Erythroblast (primary cell): ENCODE measurements at places on chromosomes 6 and 20.

DNA sequence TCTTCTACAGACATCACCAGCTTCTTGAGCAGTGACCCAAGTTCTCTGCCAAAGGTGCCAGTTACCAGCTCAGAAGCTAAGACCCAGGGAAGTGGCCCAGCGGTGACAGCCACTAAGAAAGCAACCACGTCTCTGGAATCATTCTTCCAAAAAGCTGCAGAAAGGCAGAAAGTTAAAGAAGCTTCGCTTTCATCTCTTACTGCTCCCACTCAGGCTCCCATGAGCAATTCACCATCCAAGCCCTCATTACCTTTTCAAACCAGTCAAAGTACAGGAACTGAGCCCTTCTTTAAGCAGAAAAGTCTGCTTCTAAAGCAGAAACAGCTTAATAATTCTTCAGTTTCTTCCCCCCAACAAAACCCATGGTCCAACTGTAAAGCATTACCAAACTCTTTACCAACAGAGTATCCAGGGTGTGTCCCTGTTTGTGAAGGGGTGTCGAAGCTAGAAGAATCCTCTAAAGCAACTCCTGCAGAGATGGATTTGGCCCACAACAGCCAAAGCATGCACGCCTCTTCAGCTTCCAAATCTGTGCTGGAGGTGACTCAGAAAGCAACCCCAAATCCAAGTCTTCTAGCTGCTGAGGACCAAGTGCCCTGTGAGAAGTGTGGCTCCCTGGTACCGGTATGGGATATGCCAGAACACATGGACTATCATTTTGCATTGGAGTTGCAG, 15.2 kb downstream of the GTPBP2 start:
- DNase-seq, result no peak

GRCh38 chr6:111714416-111715270, 109.0 kb upstream of the TRAF3IP2 start:
- no peak for DNase-seq

DNA sequence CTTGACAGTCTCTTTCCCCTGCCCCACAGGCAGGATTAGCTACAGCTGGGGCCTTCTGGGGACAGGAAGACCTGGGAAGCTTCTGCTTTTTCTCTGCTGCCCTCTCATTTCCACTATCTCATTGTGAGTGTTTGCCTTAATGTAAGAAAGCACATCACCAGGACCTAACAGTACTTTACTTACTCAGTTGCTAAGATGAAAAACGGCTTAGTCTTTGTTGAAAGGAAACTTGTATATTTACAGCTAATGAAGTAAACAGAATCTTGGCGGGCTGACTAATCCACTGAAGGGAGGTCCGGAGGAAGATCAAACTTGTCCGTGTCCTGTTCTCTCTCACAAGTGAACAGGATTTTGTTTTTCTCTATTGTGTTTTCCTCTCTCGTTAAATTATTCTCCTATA, 128.6 kb downstream of the SOD2 start:
- DNase-seq, result no peak

GRCh38 chr6:12806796-12807195, 90.2 kb downstream of the PHACTR1 start:
- no peak for DNase-seq

DNA sequence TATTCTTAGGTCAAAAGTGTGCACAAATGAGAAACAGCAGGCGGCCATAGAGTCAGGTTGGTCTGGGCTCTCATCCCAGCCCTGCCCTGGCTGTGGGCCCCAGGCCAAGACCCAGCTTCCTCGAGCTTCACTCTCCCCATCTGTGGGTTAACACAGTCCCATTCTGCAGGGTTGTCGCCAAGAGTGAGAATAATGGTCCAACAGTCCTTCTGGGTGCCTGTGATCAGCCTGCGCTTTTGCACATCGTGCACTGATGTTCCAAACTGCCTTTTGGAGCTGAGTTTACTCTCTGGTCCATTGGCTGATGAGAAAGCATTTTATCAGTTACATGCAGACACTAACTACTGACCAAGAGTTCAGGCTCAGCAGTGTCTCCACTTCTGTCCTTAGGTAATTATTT, 82.6 kb downstream of the INSM1 start:
- no peak for DNase-seq

DNA sequence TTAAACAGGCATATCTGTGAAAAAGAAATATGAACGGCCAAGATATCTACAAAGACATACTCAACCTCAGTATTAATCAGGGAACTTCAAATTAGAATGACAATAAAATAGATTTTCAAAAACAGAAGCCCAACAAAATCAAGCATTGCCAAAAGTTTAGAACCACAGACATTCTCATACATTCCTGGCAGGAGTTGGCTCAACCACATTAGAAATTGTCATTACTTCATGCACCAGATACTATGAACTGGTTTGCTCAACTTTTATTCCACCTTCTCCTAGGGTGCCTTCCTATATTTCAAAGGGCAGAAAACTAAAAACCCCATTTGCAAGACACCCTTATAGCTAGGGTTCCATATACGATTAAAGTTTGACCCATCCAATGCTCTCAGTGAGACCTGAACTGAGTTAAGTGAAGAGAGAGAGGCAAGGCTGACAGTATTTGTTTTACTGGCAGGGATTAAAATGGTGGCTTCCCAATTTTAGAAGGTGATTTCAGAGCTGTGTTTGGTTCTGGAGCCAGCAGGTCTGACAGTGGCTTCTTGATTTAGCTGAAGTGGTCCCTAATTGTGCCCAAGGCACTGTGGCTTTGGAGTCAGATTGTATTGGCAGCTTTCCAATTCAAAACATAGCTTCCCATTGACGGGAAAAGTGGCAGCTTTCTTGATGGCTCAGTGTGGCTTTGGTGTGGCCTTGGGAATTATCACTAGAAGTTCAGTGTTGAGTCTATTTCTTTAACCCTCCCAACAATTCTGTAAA, 77.1 kb upstream of the CDYL start:
- no peak for DNase-seq

DNA sequence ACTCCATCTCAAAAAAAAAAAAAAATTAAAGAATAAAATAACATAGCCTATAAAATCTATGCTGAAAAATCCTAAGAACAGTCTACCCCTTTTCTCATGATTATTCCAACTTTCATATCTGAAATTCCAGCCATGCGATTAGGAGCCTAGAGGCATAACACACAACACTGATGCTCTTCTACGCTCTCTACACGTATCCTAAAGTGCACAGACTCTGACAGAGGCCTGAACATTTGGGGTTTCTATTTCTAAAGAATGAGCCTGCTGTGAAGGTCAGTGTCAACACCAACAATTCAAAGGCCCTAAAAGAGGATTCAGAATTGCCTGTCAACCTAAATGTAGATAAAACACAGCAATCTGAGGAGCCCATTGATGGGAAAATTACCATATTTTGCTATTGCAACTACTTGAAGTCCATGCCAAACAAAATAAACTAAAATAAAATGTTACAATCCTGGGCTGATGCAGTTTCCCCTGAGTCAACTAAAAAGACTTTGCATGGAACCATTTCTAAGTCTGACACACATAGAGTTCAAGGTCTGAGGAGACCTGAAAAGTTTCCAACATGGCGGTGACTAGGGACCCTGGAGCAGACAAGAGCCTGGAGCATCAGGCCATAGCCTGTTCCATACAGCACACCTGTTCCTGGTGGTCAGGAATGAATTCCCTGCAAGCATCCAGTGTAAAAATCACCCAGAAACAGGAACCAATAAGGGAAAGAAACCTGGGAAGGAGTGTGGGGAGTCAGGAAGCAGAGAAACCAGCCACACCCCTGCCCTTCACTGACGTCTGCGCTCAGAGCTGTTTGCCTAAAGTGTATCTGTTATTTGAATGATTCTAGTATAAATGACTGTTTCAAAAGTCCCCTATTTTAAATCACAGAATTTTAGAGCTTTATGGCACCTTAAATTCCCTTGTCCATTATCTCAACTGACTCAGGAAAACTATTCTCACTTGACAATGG, 11.8 kb downstream of the NINL start:
- DNase-seq, result no peak

DNA sequence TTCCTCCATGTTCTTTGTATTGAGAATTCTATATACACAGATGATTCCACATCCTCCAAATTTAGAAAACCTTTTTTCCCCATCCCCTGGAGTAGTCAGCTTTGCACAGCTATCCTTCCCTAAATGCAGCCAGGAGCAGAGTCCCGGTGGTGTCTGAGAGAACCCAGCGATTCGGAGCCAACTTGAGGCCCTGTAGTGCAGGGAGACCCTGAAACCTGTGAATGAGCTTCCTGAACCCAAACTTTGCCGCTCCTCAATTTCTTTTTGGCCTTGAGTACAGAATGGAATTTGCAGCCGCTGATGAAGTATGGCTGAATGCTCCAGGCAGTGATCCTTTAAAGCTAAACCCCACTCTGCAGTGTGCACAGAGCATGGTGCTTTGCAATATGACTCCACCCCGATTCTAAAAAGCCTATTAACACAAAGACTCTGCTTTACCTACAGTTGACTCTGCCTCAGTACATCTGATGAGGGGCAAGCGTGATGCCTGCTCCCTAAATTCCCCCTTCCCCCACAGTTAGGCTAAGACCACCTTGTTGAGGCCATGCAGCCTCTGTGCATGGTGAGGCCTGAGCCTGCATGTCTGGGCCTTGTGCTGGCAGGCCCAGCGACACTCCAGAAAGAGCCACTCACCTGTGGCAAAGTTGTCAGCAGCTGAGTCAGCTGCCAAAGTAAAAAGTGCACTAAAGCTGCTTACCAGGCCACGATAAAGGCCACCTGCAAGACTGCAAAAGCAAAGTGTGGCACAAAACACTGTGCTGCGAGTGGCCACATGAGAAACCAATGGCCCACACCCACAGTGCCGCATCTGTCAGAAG, 82.1 kb downstream of the PLEKHG1 start:
- DNase-seq, result no peak

GRCh38 chr6:131657222-131657621, 20.1 kb downstream of the ENPP3 start:
- DNase-seq, result no peak

- peak; percentile 37 for DNase-seq
These were observed 5.2 kb downstream of the VWA7 start for GRCh38 chr6:31771992-31772358.

DNA sequence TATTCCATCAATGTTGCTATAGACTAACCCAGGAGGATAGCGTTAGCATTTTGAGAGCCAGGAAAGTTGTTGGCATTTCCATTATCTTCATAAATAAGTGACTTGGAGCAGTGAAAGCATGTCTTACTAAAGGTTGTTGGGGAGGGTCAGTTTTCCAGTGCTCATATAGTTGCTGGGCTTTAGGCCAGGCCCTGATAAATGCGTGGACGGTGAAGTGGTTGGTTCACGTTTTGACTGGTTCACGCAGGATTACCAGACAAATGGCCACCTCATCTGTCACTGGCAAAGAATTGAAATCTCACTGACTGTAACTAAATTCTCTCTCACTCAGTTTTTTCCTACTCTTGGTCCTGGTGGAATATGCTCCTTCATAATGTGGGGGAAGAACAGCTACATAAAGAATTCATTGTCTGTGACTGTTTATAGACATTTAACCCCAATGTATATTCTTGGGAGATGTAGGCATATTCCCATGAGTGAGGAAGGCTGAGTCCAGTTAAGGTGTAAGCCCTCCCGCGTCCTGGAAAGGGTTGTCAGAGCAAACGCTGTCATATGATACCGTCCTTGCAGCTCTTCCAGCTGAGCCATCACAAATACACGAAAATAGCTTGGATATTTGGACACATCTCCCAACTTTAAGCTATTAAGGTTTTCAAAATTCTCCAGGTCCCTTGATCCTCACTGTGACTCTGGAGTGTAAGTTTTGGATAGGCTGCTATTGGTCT, 27.8 kb downstream of the LRRC1 start:
- DNase-seq, result no peak

- no peak for DNase-seq
These were observed 72.3 kb upstream of the CD2AP start for GRCh38 chr6:47405273-47405672.
